Upper lobe of right lung (tissue), 1 donor: ENCODE measurements at places on chromosomes 5 and 9. TPM values are rescaled to one million over a fixed set of nuclear protein-coding genes. Genes with fewer than 3 reads are reported as not detected.

NUP155 gene
- total RNA-seq: 17.1 TPM

FOXI1 gene
- total RNA-seq: not detected

PKD2L2 gene
- not detected for total RNA-seq

IFNA17 gene
- total RNA-seq: not detected

PRLR gene
- total RNA-seq: 1.6 TPM

HSD17B4 gene
- 335 TPM for total RNA-seq

PCDHGB2 gene
- total RNA-seq: 3.8 TPM

DNA sequence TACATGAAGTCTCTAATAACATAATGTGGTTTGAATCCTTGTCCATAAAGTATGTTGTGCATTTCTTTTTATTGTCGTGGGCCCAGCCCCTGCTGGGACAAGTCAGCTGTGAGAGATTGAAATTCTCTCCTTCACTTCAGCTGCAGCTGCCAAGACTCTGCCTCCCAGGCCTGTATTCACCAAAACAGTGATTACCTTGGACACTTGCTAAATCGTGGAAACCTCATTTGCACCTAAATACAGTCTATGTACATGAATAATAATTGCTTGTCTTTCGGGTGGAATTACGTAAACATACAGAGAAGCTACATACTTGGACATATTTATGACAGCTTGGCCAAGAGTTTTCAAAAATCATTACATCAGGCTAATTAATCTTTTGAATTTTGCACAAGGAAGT lies 898.5 kb upstream of the SEMA6A start:
- no peaks in the 10 kb centered on the region for H3K4me1 ChIP-seq
- H3K36me3 ChIP-seq: no peaks in the 10 kb centered on the region
- no peak for DNase-seq

DNA sequence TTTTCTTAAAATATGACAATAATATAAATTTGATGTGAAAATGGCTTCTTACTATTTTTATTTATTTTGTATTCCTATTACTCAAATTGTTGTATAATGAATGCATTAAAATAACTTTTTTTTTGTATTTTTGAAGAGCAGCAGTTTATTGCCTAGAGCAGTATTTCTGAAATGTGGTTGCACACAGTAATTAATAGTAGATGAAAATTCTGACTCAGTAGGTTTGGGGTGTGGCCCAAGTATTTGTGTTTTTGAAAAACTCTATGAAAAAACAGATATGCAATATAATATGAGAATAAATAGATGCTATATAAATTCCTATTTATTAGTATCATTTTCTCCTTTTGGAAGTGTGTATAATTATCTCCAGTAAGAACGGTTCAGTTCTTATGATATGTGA lies 2225.3 kb upstream of the C9orf72 start:
- no peak overlapping the region for H3K27ac ChIP-seq
- H3K36me3 ChIP-seq: no peaks in the 10 kb centered on the region
- H3K4me3 ChIP-seq: no peak overlapping the region
- DNase-seq: no peak
- no peaks in the 10 kb centered on the region for H3K4me1 ChIP-seq
- no peaks in the 10 kb centered on the region for H3K27me3 ChIP-seq

- no peak overlapping the region for H3K4me3 ChIP-seq
- H3K4me1 ChIP-seq: peaks cover 15% of the 10 kb centered on the region
- H3K27me3 ChIP-seq: peaks cover 17% of the 10 kb centered on the region
These were observed 12.8 kb upstream of the NRARP start for GRCh38 chr9:137314561-137315560.

GRCh38 chr5:156395306-156395675 lies 68.3 kb downstream of the SGCD start:
- no peak for DNase-seq
- no peak overlapping the region for H3K27ac ChIP-seq
- H3K4me3 ChIP-seq: no peak overlapping the region
- no peaks in the 10 kb centered on the region for H3K36me3 ChIP-seq

- no peaks in the 10 kb centered on the region for H3K36me3 ChIP-seq
- H3K4me1 ChIP-seq: no peaks in the 10 kb centered on the region
- H3K27ac ChIP-seq: no peak overlapping the region
- H3K27me3 ChIP-seq: no peaks in the 10 kb centered on the region
These were observed 17.5 kb upstream of the SMARCA2 start for GRCh38 chr9:1997646-1998045.

DNA sequence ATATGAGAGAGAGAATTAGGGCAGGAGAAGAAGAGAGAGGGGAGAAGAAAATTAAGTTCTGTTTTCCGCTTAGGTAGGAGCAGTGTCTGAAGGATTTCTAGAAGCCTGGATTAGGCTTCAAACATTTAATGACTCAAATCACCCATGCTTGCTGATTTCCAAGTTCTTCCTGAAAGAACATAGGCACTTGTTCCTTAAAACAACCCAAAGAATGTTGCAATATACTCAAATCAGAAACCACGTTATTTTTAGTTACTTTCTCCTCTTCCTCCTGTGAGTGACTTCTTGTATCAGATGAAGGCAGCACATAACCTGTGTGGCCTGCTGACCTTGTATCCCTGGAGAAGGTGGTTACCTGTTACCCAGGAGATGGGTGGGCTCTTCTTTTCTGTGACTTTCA lies 351.5 kb upstream of the KLF4 start:
- H3K4me1 ChIP-seq: no peaks in the 10 kb centered on the region
- H3K27ac ChIP-seq: no peak overlapping the region
- DNase-seq: no peak
- H3K27me3 ChIP-seq: no peaks in the 10 kb centered on the region
- H3K36me3 ChIP-seq: no peaks in the 10 kb centered on the region
